ENCODE measurements at places on chromosomes 6 and 20.

GRCh38 chr6:85321906-85322305 is 128.0 kb upstream of the NT5E start:
- DNase-seq = no peak

GRCh38 chr6:12482386-12483375 is 192.5 kb downstream of the EDN1 start:
- no peak for DNase-seq

DNA sequence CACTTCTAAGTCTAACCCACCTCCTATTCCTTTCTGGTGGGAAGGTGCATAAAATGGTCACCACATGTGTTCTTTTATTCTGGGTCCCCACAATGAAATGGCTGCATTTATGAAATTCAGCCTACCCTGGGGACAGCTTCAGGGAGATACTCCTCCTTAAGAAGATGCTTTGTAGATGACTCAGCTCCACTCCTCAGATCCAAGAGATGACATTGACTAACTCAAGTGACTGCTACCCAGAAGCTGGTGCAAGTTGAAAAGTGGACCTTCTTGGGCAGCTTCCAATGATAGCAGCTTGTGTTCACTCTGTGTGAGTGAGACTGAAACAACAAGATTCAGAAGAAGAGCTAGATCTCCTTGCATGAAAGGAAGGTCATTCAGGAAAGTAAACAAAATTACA is 113.4 kb downstream of the SCP2D1 start:
- no peak for DNase-seq

- no peak for DNase-seq
Observed at GRCh38 chr6:16909658-16910360, 148.5 kb upstream of the ATXN1 start.

- no peak for DNase-seq
Observed at GRCh38 chr6:147467428-147467827, 41.1 kb upstream of the SAMD5 start.

DNA sequence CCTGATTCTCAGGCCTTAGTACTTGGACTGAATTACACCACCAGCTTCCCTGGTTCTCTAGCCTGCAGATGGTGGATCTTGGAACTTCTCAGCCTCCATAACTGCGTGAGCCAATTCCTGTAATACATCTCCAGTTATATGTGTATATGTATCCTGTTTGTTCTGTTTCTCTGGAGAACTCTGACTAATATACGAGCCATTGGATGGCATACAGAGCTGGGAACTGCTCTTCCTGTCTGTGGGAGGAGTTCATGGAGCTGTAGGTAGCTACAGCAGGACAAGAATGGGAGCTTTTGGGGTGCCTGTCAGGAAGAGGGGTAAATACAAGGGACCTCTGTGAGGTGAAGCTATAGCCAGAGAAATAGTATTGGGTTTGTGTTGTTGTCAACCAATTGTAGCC is 41.2 kb downstream of the TMEM14A start:
- no peak for DNase-seq

DNA sequence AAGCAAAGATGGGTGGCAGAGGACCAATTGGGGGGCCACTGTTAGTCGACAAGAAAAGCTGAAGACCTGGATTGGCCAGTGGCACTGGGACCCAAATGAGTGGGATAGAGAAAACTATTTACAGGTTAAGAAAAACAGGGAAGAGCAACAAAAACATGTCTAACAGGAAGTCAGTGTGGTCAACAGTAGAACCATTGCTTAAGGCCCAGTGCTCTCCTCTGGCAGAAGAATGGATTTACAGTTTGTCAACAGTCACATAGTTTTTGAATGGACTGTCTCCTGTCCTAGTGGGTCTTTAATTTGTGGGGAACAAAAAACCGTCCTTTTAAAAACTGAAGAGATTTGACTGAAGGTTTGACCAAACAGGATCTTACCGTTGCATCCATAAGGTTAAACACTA is 12.1 kb upstream of the WTAP start:
- no peak for DNase-seq

DNA sequence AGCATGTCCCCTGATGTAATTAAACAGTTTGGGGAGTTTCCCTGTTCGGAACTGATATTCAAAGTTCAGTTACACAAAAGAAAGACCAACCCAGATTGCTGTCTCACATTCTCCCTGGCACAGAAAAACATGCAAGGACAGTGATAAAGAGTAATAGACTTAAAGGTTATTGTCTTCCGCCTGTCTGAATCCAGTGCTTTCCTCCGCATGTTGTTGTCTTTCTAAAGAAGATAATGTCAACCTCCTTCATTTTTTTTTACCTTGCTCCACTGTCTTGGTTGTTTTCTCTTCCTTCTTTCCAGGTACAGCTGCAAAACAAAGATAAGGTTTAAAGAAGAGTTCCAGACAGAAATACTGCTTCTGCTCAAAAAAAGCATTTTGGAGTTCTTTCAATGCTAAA is 284.5 kb downstream of the TRDN start:
- DNase-seq = no peak

GRCh38 chr20:24672886-24673677 is 203.7 kb downstream of the SYNDIG1 start:
- DNase-seq = no peak

GRCh38 chr6:52499026-52499425 is 77.8 kb downstream of the TRAM2 start:
- no peak for DNase-seq

GRCh38 chr20:44598423-44599305 is 16.3 kb downstream of the PKIG start:
- DNase-seq = no peak

GRCh38 chr6:46251583-46252339 is 81.0 kb upstream of the ENPP5 start:
- no peak for DNase-seq

DNA sequence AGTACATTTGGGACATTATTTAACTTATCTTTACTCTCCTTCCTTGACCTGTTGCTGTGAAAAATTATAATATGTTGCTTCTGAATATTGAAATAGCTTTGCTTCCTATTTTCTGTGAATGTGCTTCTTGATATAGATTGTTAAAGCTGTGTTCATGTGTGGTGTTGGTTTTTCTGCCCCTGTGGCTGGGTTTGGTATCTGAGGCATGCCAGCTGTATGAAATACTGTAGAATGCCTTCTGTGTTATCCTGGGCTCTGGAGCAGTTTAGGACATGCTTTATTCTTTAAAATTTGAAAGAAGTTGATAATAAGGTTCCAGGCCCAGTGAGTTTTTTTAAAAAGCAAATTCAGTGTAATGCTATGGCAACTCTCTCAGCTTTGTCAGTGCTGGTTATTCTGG is 71.7 kb downstream of the HIVEP1 start:
- no peak for DNase-seq

DNA sequence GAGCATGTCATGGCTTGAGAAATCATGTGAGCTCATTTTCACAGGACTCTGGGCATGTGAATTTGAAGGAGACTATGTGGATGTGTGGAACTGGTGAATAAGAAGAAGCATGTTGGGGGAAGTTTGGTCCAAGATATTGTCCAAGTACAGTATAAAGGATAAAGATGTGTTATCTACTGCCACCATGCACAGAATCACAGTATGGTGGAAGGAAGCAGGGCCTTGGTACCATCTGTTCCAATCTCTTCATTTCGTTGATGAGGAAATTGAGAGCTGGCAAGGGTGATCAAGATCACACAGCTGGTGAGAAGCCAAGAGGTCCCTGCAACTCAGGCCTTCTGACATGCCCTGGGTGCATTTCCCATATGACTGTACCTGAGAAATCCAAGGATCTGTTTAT is 31.5 kb upstream of the RIPOR2 start:
- DNase-seq = no peak

GRCh38 chr6:141790921-141791320 is 341.8 kb upstream of the GJE1 start:
- DNase-seq = no peak

GRCh38 chr6:35905841-35906498 is 14.9 kb downstream of the SRPK1 start:
- no peak for DNase-seq

DNA sequence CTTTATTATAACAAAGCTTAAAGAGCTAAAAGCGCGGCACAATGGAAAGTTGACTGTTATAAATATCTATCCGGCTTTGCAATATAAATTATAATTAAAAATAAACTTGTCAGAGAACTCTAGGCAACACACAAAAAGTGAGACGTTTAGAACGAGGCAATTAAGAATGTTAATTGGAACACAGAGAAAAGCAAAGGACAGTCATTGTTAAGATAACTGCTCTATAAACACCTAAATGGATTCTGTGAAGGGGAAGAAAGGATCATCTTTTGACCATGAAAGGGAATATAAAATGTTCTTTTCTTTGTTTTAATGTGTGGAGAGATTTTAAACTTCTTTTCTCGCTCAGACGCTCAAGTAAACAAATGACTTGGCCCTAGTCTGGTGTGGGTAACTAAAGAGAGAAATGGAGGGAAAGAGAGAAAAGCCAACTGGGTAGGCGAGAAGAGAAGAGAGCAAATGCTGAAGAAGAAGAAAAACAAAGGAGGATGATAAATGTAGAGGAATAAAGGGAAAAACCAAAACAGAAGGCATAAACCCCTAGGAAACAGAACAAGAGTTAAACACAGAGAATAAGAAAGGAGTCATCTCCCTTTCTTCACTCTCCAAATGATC is 9.3 kb upstream of the SALL4 start:
- DNase-seq = no peak

GRCh38 chr6:45378334-45378926 is 696 bp upstream of the SUPT3H start:
- no peak for DNase-seq

DNA sequence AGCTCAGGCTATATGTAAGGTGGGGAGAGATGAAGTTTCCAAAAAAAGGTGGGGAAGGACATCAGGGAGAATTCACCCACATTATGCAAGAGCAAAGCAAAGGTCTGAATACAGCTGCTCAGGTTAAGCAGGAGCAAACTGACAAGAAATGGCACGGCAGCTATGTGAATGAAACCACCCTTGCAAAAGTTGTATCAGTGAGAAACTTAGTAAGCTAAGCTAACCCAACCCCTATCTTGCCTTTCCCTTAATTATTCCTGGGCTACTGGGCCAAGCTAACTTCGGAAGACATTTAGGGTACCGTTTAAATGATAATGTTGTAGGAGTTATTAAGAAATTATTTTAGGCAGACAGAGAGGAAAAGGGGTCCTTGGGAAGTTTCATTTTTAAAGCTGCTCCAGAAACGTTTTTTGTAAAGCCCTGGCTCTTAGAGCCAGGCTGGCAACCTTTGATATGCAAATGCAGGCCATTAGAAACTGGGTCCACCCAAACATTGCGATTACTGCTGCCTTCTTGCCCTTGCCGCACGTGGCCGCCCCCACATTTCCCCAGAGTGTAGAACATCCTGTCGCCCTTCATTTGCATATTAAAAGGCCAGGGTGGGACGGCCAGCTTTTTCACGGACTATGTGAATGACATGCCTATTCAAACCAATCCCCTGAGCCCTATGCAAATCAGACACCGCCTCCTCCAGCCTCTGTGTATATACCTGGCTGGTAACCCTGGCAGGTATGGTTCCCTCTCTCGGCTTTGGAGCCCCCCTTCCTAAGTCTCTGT is 60.5 kb upstream of the SAMD5 start:
- no peak for DNase-seq

DNA sequence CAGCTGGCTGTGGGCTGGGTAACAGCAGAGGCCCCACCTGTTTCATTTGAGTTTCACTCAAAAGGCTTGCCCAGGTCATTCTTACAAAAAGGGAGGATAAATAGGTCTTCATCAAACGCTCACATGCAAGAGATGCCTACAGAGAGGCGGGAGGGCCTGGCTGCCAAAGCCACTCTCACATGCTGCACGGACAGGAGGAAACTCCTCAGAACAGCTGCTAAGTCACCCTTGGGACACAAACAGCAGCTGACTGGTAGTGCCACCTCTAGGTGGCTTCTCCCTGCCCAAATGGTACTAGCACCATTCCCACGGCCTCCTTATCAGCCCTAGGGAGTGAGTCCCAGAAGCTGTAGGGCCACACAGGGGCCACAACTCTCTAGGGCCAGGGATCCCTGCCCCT is 23.8 kb downstream of the SLC22A23 start:
- no peak for DNase-seq
